Activated CD4-positive, alpha-beta T cell treated with anti-CD3 and anti-CD28 coated beads for 24 hours (primary cell): ENCODE measurements at places on chromosomes 13 and 19.

DNA sequence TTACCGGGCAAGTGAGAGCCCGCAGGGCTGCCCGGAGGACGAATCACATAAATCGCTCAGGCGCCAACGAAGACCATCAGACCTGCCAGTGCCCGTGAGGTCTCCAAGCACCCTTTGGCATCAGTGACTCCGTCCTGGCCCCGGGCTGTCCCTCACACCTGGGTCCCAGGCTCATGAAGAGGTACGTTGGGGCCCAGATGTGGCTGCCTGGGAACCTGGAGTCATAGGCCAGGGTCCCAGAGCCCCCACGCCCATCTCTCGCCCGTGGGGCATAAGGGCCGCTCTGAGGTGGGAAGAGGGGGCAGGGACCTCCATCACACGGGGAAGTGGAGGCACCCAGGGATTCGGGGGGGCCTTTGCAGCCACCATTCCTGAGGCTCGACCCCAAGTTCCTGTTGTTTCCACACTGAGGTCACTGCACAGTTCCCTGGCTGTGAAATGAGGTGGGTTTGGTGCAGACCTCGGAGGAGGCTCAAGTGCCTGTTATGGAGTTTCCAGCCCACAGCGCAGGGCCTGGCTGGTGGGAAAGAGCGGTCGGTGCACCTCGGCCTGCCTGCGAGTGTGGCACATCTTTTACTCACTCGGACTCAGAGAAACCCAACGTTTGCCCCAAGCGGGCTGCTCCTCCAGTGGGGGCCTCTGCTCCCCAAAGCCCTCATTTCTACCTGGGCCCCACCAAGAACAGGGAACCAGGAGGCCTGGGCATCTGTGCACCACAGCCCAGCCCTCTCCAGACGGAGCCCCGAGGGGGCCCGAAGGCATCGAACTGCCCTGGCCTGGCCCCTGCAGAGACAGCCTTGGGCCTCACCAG is 35.9 kb upstream of the C13orf46 start:
- DNase-seq = no peak

DNA sequence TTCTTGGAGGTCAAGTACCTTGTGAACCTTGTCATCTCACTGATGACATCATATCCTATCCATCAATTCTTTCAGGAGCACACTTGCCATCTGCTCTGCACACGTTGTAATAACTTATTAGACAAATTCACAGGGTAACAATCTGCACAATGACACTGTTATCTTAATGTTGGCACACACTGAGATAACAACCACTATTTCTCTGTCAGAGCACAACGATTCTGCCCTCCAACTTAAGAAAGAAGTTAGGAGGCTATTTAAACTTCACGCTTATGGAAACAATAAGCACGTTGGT is 351.3 kb downstream of the DACH1 start:
- no peak for DNase-seq

GRCh38 chr13:43905435-43906031 is 25.8 kb downstream of the LACC1 start:
- peak; percentile 24 for DNase-seq

DNA sequence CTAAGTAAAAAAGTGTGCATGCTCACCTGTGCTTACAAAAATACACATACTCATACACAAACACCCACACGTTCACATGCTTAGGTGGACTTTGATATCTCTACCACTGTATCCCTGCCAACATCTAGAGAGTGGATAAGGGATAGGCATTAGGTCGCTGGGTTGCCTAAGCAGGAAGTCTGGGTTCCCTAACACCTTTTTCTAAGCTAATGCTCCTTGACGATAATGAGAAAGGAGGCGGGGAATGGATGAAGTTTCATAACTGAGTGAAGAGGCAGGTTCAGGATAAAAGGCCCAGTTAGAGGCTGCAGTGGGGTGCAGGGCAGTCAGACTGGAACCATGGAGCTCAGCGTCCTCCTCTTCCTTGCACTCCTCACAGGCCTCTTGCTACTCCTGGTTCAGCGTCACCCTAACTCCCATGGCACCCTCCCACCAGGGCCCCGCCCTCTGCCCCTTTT is 41.9 kb upstream of the CYP2A7 start:
- no peak for DNase-seq

DNA sequence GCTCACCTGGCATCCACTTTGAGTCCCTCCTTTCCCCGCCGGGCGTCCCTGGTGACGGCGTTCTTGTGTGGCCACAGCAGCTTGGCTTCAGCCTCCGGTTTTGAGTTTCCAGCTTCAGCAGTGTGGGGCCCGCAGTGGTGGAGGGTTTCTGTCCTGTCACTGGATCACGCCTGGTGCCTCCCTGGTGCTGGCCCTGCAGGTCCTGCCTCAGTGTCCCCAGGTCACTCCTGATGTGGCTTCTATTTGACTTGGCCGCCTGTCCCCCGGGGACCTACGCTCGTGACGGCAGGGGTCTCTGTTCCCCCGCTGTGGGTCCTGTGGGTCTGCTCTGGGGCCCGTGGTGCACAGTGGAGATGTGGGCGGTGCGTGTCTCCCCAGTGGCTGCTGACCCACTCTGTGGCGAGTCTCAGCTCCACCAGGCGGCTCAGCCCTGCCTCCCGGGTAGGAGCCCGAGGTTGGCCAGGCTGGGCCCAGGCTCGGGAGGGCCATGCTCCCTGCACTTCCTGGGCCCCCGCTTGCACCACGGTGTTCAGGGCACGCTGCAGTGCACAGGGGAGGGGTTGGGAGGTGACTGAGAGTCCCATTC is 1.9 kb downstream of the ATP4B start:
- DNase-seq = no peak

- DNase-seq = no peak
These were observed 47.7 kb upstream of the RGCC start for GRCh38 chr13:41409611-41410010.

DNA sequence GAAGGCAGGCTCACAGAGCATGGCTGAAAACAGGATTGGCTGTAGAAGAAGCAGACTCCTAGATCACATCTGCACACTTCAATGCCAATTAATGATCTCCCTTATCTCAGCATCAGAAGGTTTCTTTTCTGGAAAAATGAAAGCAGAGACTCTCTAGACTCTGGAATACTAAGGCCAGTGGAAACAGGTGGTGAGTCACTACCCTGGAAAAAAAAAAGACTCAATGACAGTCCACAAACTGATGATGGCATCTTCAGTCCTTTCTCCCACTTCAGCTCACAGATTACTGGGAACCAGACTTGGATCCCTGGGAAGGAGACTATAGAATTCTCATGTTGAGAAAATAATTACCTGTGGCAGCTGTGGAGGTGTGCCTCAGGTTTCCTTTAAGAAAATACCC is 47.5 kb upstream of the MBNL2 start:
- no peak for DNase-seq

- DNase-seq = peak; percentile 74
These were observed 100.4 kb downstream of the STK24 start for GRCh38 chr13:98476538-98476966.

- DNase-seq = no peak
These were observed 4.1 kb upstream of the ZNF841 start for GRCh38 chr19:52099497-52100138.

DNA sequence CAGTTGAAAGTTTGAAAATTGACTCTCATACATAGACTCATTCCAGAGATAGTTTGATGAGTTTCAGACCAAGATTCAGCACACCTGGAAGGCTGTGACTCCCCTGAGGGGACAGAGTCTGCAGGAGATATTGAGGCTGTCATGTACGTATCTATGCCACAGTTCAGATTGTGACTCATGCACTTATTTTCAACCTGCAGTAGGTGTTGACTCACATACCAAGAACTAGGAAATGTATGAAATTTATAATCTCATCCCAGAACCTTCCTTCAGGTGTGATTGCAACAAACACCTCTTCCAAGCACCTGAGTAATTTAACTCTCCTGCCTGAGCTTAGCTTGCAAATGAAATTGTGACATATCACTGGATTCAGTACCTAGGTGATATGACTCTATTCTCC is 64.4 kb upstream of the ZNF43 start:
- no peak for DNase-seq
